ENCODE measurements at places on chromosomes 16 and 17. TPM values are rescaled to one million over a fixed set of nuclear protein-coding genes. Genes with fewer than 3 reads are reported as not detected.

DNA sequence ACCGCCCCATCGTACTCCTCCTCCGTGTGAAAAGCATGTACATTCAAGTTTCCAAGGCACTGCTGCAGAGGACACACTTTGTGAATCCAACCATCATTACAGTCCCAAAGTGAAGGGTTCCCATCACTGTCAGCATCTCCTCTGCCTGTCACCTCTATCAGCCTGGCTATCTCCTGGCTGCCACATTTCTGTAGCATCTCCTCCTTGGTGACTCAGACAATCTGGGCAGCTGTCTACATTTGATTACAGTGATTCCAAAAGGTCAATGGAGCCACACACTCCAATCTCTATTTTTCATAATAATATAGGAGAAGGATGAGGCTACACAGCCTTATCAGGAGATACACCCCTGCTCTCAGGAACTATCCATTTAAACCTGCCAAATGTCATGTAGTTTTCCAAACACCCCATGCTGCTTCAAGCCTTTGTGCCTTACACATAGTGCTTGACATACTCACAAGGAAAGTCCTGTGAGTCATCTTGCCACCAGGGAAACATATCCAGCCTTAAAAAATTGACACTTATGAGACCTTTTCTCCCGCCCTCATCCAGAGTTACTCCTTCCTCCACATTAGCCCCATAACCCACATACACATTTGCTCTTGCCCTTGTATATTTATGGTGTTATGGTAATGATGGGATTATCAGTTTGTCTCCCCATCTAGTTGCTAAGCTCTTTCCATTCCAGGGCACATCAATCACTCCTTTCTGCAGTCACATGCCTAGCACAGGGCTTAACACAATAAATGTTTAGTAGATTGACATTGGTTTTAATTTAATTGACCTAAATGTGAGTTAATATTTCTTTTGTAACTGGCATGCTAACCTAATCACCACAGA lies 250.1 kb upstream of the CDH5 start:
- H3K27ac ChIP-seq = no peak overlapping the region
- no peaks in the 10 kb centered on the region for H3K27me3 ChIP-seq
- no peaks in the 10 kb centered on the region for H3K36me3 ChIP-seq

DNA sequence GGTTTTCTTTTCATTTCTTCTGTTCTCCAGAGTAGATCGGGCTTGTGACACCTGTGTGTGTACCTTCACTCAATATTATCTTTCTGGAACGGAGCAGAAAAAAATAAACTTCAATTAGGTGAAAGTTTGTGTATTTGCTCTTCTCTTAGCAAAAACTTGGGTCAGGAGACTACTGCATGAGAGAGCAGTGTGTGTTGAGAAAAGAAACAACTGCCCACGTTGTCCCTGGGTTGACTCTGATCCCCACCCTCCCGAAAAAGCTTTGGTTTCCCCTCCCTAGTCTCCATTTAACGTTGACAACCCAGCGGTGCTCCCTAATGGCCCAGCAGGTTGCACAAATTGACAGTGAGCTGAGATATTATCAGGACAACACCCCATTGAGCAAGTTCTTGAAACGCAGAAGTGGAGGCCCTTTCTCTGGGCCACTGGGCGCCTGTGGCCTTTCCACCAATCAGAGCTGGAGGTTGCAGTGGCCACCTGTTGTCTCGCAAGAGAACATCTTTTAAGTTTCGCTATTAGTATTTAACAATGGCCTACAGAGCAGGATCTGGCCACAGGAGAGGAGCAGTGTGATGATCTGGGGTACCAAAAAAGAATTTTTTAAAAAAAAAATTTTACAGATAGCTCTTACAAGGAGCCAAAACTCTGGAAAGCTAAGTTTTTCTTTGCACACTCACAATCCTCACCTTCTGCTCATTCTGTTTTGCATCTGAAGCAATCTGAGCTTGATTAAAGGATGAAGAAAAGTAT lies 1.5 kb upstream of the TOX3 start:
- DNase-seq = no peak
- H3K4me3 ChIP-seq = no peak overlapping the region
- no peak overlapping the region for H3K27ac ChIP-seq

GRCh38 chr16:26701243-26701886 lies 365.4 kb upstream of the C16orf82 start:
- H3K27ac ChIP-seq = no peak overlapping the region
- DNase-seq = no peak
- H3K36me3 ChIP-seq = no peaks in the 10 kb centered on the region
- no peak overlapping the region for H3K4me3 ChIP-seq

DNA sequence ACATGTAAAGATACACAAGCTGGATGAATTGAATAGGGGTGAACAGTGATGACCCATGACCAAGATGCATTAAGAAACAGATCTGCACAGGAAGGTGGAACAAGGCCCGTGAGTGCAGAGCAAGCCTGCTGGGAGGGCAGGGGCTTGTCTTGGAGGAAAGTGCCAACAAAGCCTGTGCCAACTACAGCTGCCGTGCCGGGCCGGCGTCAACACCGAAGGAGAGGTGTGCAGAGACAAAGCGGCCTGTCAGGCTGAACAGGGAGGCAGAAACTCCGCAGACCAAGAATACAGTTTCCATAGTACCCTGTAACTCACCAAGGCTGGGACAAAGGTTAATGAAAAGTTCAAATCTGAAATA lies 46.7 kb downstream of the ANKRD11 start:
- peaks cover 88% of the 10 kb centered on the region for H3K4me1 ChIP-seq
- no peaks in the 10 kb centered on the region for H3K36me3 ChIP-seq
- DNase-seq = no peak
- H3K4me3 ChIP-seq = peak overlapping the region; percentile 7
- no peaks in the 10 kb centered on the region for H3K27me3 ChIP-seq

- no peak overlapping the region for H3K27ac ChIP-seq
- no peaks in the 10 kb centered on the region for H3K27me3 ChIP-seq
Measured at GRCh38 chr17:39525801-39526506, 64.7 kb downstream of the CDK12 start.

HOXB6 gene
- total RNA-seq = 9.9 TPM

DNA sequence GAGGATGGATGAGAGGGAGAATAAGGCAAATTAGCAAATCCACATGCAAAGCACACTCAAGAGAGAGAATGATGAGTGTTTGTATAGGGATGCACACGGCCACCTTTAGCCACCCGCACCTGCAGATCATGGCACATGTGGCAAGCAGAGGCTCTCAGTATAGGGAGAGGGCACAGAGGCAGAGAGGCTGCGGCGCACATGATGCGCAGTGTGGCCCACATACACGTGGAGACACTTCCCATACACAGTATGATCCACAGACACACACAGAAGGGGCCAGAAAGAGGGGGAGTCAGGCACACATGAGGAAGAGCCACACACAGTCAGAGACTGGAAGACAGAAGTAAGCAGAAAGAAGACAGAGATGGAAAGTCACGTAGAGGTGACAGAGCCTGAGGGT lies 6.5 kb upstream of the CHD3 start:
- H3K27ac ChIP-seq = no peak overlapping the region
- H3K4me1 ChIP-seq = peaks cover 12% of the 10 kb centered on the region
- no peaks in the 10 kb centered on the region for H3K36me3 ChIP-seq
- DNase-seq = no peak

DNA sequence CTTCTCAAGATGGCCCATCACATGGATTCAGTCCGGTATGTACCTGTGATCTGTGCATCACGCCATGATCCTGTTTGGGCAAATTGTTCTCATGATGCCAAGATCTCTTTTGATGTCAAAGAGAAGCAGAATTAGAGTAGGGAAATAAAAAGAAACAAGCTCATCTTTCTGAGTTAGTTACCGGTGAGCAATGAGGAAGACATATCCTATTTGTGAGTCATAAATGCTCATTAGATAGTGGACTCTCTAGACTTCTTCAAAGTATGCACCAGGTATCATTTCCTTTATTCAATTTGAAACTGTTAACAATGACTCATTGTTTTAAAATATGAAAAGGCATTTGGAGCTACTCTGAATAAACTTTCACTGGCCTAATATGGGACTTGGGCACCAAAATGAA lies 8.0 kb upstream of the KRTAP4-12 start:
- H3K27ac ChIP-seq = no peak overlapping the region
- DNase-seq = no peak
- no peaks in the 10 kb centered on the region for H3K36me3 ChIP-seq
- no peaks in the 10 kb centered on the region for H3K27me3 ChIP-seq
- H3K4me1 ChIP-seq = no peaks in the 10 kb centered on the region
- no peak overlapping the region for H3K4me3 ChIP-seq

HSD11B2 gene
- not detected for total RNA-seq

- peaks cover 29% of the 10 kb centered on the region for H3K4me1 ChIP-seq
- H3K27me3 ChIP-seq = no peaks in the 10 kb centered on the region
- DNase-seq = no peak
- peak overlapping the region; percentile 86 for H3K27ac ChIP-seq
Measured at GRCh38 chr17:82097184-82097918, 685 bp downstream of the FASN start.

DOC2B gene
- total RNA-seq = 7.5 TPM

DNA sequence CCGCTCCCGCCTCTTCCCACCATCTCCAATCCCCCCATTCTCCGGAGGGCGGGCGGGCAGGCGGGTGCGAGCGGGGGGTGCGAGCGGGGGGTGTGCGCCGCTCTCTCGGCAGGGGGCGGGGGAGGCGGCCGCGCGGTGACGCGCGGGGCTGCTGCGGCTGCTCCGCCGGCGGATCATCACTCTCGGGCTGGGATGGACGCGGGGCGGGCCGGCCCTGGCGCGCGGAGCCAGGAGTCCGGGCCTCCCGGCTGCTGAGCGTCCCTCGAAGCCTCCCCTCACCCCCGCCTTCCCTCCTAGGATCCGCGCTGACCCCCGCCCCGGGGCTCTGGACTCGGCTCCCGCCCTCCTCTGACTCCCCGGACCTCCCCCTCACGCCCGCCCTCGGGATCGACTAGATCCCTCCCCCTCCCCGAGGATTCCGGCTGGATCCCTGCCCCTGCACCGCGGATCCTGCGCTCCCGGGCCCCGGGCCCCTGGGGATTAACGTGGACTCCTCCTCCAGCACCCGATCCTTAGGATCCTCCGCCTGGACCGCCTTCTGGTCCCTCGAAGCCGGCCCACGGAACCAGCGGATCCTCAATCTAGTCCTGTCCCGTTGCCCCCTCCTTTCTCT lies 946 bp upstream of the TMEM256 start:
- H3K4me3 ChIP-seq = peak overlapping the region; percentile 90
- H3K4me1 ChIP-seq = peaks cover 18% of the 10 kb centered on the region
- no peaks in the 10 kb centered on the region for H3K27me3 ChIP-seq

CA4 gene
- total RNA-seq = 1.2 TPM

KRT33A gene
- total RNA-seq = not detected

GRCh38 chr17:50420419-50421112 lies 5.5 kb upstream of the ACSF2 start:
- no peak for DNase-seq
- no peak overlapping the region for H3K4me3 ChIP-seq
- no peaks in the 10 kb centered on the region for H3K27me3 ChIP-seq

GRCh38 chr17:57982452-57983170 lies 5.4 kb downstream of the VEZF1 start:
- no peak overlapping the region for H3K4me3 ChIP-seq
- H3K27ac ChIP-seq = no peak overlapping the region
- no peaks in the 10 kb centered on the region for H3K27me3 ChIP-seq

DNA sequence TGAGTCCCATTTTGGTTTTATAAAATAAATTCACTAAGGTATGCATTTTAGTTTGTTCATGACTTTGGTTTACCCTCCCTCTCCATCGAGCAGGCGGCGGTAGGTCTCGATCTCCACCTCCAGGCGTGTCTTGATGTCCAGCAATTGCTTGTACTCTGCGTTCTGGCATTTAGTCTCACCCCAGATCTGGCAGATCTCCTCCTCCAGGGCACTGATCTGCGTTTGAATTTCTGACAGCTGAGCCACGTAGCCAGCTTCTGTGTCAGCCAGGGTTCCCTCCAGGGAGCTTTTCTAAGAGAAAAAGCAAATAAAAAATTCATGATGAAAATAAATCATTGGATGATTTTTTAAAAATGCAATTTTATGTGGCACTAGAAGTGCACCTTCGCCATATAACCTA lies 4.2 kb downstream of the KRT24 start:
- H3K4me3 ChIP-seq = no peak overlapping the region
- H3K27me3 ChIP-seq = no peaks in the 10 kb centered on the region
- DNase-seq = no peak
- no peaks in the 10 kb centered on the region for H3K4me1 ChIP-seq

PLA2G10 gene
- total RNA-seq = not detected

- H3K27ac ChIP-seq = no peak overlapping the region
- DNase-seq = no peak
- no peak overlapping the region for H3K4me3 ChIP-seq
- no peaks in the 10 kb centered on the region for H3K36me3 ChIP-seq
- peaks cover 3% of the 10 kb centered on the region for H3K4me1 ChIP-seq
Measured at GRCh38 chr16:27281243-27281642, 12.7 kb upstream of the NSMCE1 start.

GRCh38 chr17:80254396-80255251 lies 6.0 kb upstream of the RNF213 start:
- DNase-seq = peak; percentile 66
- peaks cover 5% of the 10 kb centered on the region for H3K36me3 ChIP-seq
- peak overlapping the region; percentile 93 for H3K27ac ChIP-seq
- H3K4me3 ChIP-seq = peak overlapping the region; percentile 33
- no peaks in the 10 kb centered on the region for H3K27me3 ChIP-seq
- H3K4me1 ChIP-seq = peaks cover 29% of the 10 kb centered on the region

CFAP97D1 gene
- total RNA-seq = not detected

- peak; percentile 44 for DNase-seq
- peak overlapping the region; percentile 55 for H3K4me3 ChIP-seq
- no peaks in the 10 kb centered on the region for H3K27me3 ChIP-seq
Measured at GRCh38 chr17:78933025-78933958, 8.1 kb upstream of the TIMP2 start.

- H3K27ac ChIP-seq = no peak overlapping the region
- H3K4me1 ChIP-seq = no peaks in the 10 kb centered on the region
- no peak overlapping the region for H3K4me3 ChIP-seq
- H3K36me3 ChIP-seq = no peaks in the 10 kb centered on the region
Measured at GRCh38 chr17:53058031-53058430, 764.7 kb upstream of the KIF2B start.

ADORA2B gene
- 1.6 TPM for total RNA-seq
